ENCODE measurements at places on chromosomes 1 and 21.

DNA sequence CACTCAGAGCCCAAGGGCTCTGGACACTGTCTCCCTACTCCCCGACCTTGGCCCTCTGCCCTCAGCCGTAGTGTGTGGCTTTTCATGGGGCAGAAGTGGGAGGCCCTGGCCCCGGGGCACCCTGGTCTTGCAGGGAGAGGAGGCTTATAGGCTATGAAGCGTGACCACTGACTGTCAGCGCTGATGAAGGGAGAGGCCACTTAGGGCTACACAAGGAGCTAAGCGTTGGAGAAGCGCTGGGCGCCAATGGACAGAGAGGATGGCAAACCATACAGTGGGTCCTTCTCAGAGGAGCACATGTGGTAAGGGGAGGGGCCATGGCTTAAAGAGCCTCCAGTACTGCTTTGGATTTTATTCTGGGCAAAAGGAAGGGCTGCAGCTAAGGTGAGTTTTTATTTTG lies 7.9 kb downstream of the CRABP2 start:
- no peak for DNase-seq

GRCh38 chr1:212959266-212960220 lies 9.2 kb downstream of the VASH2 start:
- DNase-seq: no peak

DNA sequence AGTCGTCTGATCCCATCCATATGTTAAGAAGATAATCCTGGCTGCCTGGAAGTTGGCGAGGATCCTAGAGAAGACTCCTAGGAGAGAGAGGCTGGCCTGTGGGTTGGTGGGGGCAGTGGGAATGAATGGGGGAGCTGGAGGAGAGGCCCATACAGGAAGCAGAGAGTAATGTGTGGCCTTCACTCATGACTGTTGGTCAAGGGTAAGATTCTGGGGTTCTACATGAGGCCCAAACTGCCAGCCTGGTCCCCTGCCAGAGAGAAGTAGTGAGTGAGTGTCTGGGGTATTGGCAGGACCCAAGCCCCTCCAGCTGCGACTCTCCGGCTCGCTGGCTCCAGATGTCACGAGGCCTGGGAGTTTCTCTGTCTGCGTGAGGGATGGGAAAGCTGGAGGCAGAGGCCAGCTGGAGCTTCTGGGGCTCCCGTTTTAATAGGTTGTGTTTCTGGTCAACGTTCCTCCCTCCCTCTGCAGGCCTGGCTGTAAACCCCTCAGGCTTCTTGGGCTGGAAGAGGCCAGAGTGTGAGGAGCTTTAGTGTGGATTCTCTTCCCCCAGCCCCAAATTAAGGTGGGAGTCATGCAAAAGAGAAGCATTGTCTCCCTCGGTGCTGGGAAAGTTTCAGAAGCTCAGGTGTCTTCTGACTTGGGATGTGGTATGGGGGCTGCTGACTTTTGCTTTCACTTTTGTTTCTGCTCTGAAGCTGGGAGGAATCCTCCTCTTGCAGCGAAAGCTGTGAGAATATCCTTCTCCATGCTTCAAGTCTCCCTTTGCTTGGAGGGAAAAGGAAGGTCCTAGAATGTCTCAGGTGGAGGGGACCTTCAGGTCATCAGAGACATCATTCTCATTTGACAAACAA lies 2.6 kb downstream of the TMEM51 start:
- no peak for DNase-seq

- no peak for DNase-seq
Measured at GRCh38 chr1:3073489-3074296, 4.7 kb downstream of the PRDM16 start.

DNA sequence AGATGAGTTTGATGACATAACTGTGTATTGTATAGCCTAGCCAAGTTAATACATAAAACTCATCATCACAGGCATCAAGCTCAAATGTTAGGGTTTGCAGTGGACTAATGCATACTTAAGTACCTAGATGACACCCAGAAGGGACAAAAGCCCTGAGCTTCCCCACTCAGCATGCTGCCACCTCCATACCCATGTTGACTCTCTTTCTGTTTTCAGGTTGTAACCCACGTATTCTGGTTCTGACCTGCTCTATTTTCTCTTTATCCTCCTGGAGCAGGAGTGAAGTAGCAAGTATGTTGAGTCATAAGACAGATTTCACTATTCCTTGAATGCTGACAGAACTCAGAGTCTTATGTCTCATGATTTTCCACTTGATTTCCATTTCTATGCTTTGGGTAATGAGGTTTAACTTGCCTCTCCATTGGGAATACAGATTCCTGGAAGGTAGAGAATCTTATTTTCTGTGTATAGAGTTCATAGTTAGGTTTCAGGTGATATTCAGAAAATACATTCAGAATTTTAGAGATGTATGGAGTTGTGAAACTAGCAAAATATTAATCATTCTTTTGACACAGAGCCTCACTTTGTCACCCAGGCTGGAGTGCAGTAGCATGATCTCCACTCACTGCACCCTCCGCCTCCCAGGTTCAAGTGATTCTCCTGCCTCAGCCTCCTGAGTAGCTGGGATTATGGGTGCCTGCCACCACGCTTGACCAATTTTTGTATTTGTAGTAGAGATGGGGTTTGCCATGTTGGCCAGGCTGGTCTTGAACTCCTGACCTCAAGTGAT lies 122.5 kb upstream of the KCNJ15 start:
- no peak for DNase-seq

- no peak for DNase-seq
Measured at GRCh38 chr1:219120624-219121544, 52.8 kb upstream of the LYPLAL1 start.

All from activated CD4-positive, alpha-beta T cell treated with anti-CD3 and anti-CD28 coated beads, Interleukin-2, Interleukin-4, amounts not matched to agents 100 ng/mL and 50 ng/mL, durations not matched to agents 16 hours and 8 hours (primary cell).